Hematopoietic multipotent progenitor cell treated with erythropoietin and hydrocortisone succinate and interleukin-3 and kit ligand, for 17 days (in vitro differentiated cells): ENCODE measurements at places on chromosomes 1 and 21.

- no peak for DNase-seq
Observed at GRCh38 chr1:16167331-16168143, 11.7 kb upstream of the EPHA2 start.

GRCh38 chr21:15370462-15370975, 305.7 kb upstream of the NRIP1 start:
- DNase-seq: no peak

DNA sequence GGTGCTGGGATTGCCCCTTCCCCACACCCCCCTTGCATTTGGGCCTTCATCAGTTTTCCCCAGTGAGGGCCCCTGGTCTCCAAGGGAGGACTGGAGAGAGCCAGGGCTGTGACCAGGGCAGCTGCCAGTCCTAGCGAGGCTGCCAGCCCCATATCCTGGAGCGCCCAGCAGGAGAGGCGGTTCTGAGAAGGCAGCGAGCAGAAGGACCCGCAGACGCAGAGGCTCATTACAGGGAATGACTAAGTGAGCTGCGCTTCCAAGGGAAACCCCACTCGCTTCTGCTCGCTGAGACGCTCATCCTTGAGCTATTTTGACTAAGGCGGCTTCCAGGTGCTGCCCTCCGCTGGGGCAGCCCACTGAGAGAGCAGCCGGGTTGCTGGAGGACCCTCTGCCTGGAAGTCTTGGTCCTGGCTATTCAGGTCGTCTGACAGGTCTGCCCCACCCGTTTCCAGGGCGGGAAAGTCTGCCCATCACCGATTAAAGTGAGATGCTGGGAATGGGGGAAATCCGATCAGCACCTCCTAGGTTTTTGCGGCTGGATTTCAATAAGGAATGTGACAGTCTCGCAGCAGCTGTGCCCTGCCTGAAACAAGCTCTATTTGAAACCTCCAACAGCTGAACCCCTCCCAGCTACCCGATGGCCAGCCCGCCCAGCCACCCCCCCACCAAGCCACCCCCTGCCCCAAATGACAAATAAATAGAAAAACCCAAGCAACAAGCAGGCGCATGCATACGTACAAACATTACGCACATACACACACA, 2.8 kb downstream of the KCNN3 start:
- no peak for DNase-seq

DNA sequence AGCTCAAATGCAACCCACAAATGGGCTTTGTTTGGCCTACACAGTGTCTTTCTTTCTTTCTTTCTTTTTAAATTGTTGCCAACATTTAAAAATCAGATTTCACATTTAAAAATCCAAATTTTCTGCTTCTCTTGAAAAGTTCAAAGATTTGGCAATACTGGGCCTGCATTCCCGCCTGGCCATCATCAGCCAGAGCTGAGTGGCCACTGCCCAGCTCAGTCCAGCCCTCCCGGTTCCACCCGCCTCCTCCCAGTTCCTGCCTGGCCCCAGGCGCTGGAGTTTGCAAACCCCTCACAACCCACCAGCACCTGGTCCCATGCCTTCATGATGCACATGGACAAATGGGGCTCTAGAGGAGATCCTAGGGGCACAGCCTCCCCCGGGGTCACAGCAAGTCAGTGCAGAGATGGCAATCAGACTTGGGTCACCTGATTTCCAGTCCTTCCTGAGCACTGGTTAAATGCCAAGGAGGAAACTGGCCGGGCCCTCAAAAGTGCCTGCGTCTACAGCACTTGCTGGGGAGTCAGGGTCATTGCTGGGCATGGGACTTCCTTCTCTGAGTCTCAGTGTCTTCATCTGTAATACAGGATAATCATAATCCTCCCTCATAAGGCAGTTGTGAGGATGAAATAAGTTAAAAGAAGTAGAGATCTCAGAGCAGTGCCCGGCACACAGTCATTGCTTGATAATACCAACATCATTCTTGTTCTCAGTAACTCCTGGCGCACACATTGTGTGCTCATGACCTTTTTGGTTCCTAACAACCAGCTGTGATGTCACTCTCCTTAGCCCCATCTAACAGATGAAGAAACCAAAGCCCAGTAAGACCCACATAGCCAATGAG, 41.0 kb upstream of the LAPTM5 start:
- no peak for DNase-seq

GRCh38 chr21:39690454-39690853, 54.5 kb upstream of the IGSF5 start:
- DNase-seq: no peak

GRCh38 chr1:62325681-62326080, 6.4 kb upstream of the KANK4 start:
- DNase-seq: no peak

DNA sequence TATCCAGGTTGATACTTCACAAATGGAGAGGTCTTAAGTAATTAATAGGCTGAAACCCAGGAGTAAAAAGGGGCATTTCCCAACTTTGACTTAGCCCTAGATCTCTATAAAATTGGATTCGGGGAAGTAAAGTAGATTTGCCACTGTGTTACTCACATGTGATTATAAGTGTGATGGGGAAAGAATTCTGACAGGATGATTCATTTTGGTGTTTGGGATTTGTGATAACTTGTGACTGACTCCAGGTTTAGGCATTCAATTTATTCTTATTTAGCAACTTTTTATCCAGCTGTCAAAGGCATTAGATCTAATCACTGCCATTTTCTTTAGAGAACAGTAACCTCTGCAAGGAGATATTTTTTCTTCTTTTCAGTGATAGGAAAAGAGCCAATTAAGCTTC, 175.5 kb downstream of the ASTN1 start:
- DNase-seq: no peak

DNA sequence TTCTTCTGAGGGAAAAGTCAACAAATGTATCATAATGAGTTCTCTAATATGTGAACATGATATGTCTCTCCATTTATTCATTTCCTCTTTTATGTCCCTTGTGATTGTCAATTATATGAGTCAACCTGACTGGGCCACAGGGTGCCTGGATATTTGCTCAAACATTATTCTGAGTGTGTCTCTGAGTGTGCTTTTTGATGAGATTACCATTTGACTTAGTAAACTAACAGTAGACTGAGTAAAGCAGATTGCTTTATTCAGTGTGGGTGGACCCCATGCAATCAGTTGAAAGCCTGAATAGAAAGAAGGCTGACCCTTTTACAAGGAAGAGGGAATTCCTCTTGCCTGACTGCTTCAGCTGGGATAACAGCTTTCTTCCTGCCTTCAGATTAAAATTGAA, 142.6 kb downstream of the SLC35F3 start:
- no peak for DNase-seq
